ENCODE measurements at places on chromosomes 13 and 19. TPM values are rescaled to one million over a fixed set of nuclear protein-coding genes. Genes with fewer than 3 reads are reported as not detected.

DNA sequence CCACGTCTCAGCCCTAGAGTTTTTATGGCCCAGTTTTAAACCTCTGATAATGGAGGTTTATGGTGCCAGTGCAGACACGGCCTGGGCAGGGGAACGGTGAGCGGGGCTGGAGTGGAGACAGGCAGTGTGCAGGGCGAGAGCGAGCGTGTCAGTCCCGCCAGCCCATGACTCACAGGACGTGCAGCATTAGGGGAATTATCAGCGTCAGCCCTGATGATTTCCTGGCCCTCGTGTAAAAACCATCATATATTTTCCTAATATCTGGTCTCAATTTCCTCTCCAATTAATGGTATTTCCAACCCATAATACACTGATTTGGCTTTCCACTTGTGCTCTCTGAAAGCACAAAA is 104.6 kb upstream of the VSTM2B start:
- no peak for DNase-seq
- no peaks in the 10 kb centered on the region for H3K27me3 ChIP-seq
- no peaks in the 10 kb centered on the region for H3K36me3 ChIP-seq
- no peaks in the 10 kb centered on the region for H3K4me1 ChIP-seq
- H3K27ac ChIP-seq: no peak overlapping the region

DNA sequence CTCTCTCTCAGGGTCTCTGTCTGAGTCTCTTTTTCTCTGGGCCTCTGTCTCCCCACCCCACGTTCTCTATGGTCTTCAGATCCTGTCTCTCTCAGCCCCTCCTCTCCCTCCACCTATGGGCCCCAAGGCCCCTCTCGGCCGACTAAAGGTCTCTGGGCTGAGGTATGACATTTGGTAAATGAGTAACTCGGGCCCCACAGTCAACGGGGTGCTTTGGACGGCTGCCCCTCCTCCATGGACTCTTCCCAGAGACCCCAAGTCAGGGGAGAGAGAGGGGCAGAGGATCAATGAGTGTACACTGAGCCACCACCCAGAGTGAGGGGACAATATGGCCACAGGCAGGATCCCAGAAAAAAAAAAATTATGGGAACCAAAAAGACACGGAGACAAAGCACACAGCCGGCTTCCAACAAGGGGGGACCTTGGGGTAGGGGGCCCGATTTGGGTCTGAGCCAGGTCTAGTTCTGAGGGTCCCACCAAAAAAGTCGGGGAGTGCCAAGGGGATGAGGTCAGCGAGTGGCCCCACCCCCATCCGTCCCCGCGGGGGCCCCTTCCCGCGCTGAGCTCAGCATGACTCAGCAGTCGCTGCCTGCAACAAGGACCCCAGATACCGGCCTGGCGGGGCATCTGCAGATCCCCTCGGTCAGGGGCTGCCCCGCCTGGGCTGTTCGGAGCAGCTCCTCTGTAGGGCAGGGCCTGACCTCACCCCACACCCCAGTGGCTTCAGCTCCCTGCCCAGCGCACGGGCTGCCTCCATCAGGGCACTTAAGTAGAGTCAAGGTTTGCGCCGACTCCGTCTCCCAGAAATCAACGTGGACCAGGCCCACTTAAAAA is 1.5 kb upstream of the FTL start:
- no peaks in the 10 kb centered on the region for H3K27me3 ChIP-seq
- H3K4me3 ChIP-seq: peak overlapping the region; percentile 98
- peak; percentile 77 for DNase-seq
- peaks cover 12% of the 10 kb centered on the region for H3K36me3 ChIP-seq

GRCh38 chr13:101575581-101575980 is 123.1 kb downstream of the ITGBL1 start:
- no peaks in the 10 kb centered on the region for H3K36me3 ChIP-seq
- H3K4me3 ChIP-seq: no peak overlapping the region
- H3K27ac ChIP-seq: no peak overlapping the region

DNA sequence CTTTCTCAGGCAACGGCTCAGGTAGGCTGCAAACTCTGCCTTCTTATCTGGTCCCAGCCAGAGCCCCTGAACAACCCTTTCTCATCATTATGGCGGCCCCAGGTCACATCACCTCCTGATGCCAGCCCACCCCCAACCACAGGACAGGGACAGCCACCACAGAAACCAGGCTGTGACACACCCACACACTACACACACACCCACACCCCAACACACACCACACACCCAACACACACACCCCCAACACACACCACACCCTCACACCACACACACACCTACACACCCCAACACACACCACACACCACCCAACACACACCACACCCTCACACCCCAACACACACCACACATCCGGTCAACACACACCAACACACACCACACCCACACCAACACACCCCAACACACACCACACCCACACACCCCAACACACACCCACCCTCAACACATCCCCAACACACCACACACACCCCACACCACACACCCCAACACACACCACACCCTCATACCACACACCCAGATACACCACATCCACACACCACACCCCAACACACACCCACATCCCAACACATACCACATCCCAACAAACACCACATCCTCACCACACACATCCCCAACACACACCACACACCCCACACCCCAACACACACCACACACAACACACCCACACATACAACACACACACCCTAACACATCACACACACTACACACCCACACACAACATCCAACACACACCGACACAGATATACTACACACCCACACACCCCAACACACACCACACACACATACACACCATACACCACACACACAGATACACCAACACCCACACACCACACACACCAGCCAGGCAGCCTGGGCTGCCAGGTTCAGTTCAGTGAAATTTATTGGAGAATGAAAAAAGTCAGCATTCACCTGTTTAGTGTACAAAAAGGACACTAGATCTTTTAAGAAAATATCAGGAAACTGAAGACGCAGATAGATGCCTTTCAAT is 4.2 kb upstream of the ISYNA1 start:
- no peak for DNase-seq
- H3K36me3 ChIP-seq: peaks cover 34% of the 10 kb centered on the region
- no peak overlapping the region for H3K27ac ChIP-seq

DNA sequence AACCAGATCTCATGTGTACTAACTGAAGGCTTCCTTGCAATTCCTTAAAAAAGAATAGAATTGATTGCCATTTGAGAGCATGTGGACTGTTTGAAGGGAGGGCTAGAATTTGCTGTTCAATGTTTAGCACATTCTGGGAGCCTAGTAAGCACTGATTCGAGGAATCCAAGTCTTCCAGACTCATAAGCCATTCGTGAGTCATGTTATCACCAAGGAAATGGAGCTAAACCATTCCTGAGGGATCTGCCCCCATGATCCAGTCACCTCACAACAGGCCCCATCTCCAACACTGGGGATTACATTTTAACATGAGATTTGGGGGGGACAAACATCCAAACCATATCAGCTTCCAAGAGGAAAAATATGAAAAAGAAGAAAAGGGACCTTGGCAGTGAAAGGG is 276.4 kb downstream of the KCNRG start:
- H3K27me3 ChIP-seq: no peaks in the 10 kb centered on the region
- no peak overlapping the region for H3K4me3 ChIP-seq
- no peak overlapping the region for H3K27ac ChIP-seq

- peaks cover 7% of the 10 kb centered on the region for H3K27me3 ChIP-seq
- no peaks in the 10 kb centered on the region for H3K4me1 ChIP-seq
- no peak overlapping the region for H3K27ac ChIP-seq
- H3K4me3 ChIP-seq: no peak overlapping the region
- H3K36me3 ChIP-seq: no peaks in the 10 kb centered on the region
Observed at GRCh38 chr13:29679396-29680053, 84.0 kb upstream of the SLC7A1 start.

- H3K36me3 ChIP-seq: peaks cover 8% of the 10 kb centered on the region
- no peaks in the 10 kb centered on the region for H3K4me1 ChIP-seq
- no peaks in the 10 kb centered on the region for H3K27me3 ChIP-seq
Observed at GRCh38 chr19:35882114-35882832, 13.9 kb downstream of the APLP1 start.

DNA sequence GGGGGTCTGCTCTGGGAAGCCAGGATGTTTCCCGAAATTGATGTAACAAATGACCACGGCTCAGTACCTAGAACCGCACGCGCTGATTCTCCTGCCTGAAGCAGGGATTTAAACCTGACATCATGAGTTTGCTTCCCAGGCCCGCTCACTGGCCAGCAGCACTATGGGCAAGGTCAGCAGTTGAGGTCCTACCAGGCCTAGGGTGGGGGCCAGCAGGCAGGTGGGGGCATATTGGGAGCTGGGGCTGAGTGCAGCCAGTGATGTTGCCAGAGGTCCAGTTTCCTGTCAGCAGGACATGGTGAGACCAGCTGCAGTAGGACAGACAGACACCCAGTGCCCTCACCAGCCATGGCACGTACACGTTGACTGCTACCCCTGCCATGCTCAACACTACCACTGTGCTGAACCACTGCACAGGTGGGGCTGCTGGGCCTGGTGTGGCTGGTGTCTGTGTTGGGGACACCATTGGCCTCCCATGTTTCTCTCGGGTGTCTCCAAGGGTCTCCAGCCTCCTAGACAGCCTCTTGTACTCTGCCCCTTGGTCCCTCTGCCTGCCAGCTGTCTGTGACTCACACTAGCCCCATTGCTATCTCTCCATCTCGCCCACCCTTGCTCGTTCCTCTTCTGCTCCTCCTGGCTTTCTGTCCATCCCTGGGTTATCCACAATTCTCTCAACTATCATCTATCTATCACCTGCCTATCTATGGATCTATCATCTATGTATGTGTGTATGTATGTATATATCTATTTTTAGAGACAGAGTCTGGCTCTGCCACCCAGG is 1.1 kb upstream of the C19orf85 start:
- no peaks in the 10 kb centered on the region for H3K36me3 ChIP-seq
- DNase-seq: no peak
- peaks cover 25% of the 10 kb centered on the region for H3K4me1 ChIP-seq
- H3K4me3 ChIP-seq: no peak overlapping the region

- no peak overlapping the region for H3K27ac ChIP-seq
- H3K4me3 ChIP-seq: no peak overlapping the region
- H3K27me3 ChIP-seq: no peaks in the 10 kb centered on the region
- no peaks in the 10 kb centered on the region for H3K4me1 ChIP-seq
Observed at GRCh38 chr13:62551588-62551987, 1135.9 kb upstream of the PCDH20 start.

DNA sequence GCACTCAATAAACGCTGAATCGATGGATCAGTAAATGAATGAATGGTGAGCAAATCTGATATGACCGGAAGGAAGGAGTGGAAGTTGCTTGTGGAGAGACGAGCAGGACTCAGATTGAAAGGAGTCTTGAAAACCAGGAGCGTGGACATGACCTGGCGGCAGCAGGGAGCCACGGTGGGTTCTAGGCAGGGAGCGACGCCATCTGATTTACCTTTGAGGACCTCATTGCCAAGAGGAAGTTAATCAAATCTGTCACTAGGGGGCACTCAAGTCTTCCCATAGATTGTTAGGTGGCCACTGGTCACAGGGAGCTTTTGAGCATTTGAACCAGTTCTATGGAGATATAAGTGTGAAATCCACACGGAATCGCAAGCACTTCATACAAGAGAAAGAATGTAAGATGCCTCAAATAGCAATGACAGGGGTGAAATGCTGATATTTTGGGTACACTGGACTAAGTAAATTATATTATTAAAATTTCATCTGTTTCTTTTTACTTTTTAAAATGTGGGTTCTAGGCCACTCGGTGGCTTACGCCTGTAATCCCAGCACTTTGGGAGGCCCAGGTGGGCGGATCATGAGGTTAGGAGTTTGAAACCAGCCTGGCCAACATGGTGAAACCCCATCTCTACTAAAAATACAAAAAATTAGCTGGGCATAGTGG is 9.2 kb upstream of the FBN3 start:
- peak; percentile 91 for DNase-seq
- H3K36me3 ChIP-seq: no peaks in the 10 kb centered on the region
- H3K4me3 ChIP-seq: no peak overlapping the region
- H3K27me3 ChIP-seq: no peaks in the 10 kb centered on the region

DNA sequence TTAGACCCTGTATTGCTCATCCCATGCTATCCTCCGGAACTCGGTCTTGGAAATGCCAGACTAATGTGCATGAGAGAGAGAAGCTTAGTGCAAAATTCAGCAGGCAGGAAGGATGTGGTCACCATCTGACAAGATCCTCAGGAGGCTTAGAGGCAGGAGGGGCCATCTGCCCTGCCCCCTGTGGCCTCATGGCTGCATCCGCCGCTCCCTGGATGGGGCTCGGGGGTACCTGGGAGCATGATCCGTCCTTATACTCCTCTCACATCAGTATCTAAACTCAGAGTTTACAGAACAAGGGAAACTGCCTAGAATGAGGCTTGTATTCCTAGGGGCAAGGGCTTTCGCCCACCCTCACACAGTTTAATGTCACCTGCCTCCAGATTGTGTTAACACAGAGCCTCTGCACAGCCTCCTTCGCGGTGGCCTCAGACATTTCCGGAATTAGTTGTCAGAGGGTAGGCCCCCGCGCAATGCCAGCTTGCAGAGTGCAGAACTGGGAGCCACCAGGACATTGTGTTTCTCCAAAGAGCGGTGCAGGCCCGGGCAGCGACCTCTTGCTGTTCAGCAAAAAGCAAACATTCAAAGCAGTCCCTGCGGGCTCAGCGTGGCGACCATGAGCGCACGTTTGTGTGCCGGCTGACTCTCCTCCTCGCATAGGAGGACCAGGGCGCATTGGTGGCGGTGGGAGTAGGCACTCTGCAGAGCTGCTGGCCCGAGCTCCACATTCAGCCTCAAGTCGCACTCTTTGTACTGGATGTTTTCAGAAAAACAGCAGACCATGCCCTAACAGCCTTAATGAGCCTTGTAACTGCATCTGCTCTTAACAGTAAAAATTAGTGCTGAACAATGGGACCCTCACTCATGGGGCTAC is 39.1 kb downstream of the GPR12 start:
- no peaks in the 10 kb centered on the region for H3K27me3 ChIP-seq
- DNase-seq: peak; percentile 27
- H3K4me3 ChIP-seq: no peak overlapping the region
- H3K36me3 ChIP-seq: no peaks in the 10 kb centered on the region

- no peak for DNase-seq
- H3K4me1 ChIP-seq: peaks cover 79% of the 10 kb centered on the region
- no peaks in the 10 kb centered on the region for H3K27me3 ChIP-seq
- H3K27ac ChIP-seq: peak overlapping the region; percentile 78
Observed at GRCh38 chr13:21047087-21047486, 14.3 kb downstream of the LATS2 start.

DNA sequence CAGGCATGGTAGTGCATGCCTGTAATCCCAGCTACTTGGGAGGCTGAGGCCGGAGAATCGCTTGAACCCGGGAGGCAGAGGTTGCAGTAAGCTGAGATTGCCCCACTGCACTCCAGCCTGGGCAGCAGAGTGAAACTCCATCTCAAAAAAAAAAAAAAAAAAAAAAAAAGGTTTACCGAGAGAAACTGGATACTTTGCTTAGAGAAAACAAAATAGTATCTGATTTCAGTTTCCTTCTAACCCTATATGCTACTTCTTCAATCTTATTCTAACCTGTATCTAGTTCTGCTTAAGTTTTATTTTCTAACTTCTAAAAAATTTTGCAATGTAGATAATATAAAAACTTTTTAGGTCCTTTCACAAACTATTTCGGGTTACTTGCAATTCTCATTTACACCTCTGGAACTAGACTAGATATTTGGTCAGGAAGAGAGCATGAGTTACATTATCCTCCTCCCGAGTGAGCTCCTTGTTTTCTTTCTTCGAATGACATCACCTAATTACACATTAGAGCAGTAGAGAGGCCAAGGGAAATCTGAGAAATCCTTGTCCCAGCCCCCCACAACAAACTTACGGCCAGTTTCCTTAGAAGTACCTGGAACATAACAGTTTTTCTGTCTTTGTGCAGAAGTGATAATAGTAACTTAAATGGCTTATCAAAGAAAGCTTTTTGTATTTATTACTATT is 128.9 kb downstream of the B3GLCT start:
- no peaks in the 10 kb centered on the region for H3K4me1 ChIP-seq
- H3K27ac ChIP-seq: no peak overlapping the region
- DNase-seq: no peak
- H3K27me3 ChIP-seq: no peaks in the 10 kb centered on the region
- no peak overlapping the region for H3K4me3 ChIP-seq
- H3K36me3 ChIP-seq: peaks cover 15% of the 10 kb centered on the region

CABP5 gene
- not detected for total RNA-seq

MYO1F gene
- total RNA-seq: 47.2 TPM

KLF1 gene
- total RNA-seq: not detected

THSD8 gene
- total RNA-seq: not detected
